ENCODE measurements at places on chromosomes 3 and 15. TPM values are rescaled to one million over a fixed set of nuclear protein-coding genes. Genes with fewer than 3 reads are reported as not detected.

The ALS2CL gene
- total RNA-seq, result 14.4 TPM

The WDR49 gene
- total RNA-seq, result 0.44 TPM

The RASGRF1 gene
- 0.87 TPM for total RNA-seq

The COLQ gene
- total RNA-seq, result 10.2 TPM

The TEX55 gene
- not detected for total RNA-seq
